Daoy (cell line): ENCODE measurements at places on chromosomes 16 and 17. TPM values are rescaled to one million over a fixed set of nuclear protein-coding genes. Genes with fewer than 3 reads are reported as not detected.

DNA sequence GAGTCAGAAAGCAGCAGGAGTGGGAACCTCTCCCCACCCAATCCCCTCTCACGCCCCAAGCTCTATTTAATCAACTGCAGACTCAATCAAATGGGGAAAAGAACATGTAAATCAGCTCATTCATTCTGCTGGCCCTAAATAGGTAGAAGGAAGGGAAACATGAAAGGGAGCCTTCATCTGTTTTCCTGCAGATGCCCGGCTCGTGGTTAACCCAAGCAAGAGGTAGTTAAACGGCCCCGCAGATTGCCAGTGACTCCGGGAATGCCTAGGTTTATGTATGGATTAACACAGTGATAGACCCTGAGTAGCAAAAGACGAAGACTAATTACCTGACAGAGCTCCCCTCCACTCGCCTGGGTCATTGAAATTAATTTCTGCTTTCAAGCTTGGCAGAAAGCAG is 542.0 kb downstream of the WWOX start:
- DNase-seq: no peak

- DNase-seq: peak; percentile 50
Observed at GRCh38 chr16:10114409-10114808, 67.8 kb downstream of the GRIN2A start.

DNA sequence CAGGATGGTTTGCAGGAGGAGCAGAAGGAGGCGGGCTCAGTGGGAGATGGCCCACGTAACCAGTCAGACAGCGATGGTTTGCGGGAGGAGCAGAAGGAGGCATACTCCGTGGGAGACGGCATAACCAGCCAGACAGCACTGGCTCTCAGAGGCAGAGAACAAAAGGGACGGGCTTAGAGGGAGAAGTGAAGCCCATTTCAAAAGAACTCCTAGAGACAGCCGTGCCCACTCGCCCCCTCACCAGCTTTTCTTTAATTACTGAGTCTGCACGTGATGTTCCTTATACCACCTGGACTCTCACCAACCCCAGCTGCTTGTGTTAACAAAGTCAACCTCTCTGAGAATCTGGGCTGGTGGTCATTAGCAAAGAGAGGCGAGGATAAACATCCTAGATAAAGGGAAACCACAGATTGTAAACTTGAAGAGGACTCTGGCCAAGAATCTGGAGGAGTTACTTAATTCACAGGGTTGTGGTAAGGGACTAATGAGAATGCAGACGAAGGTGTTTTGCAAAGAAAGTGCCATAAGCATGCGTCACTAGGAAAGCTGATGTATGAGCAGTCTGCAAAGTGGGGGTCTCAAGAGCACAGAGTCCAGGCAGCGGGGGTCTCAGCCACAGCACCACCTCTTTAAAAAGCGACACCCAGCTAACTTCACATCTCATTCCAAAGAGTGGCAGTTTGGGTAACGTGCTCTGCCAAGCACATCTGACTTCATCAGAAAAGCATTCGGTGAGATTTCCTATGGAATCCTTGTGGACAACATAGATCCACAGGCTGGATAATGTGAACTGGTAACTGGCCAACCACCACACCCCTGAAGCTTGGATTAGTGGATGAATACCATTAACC is 51.7 kb downstream of the NXN start:
- DNase-seq: peak; percentile 98

TOX3 gene
- total RNA-seq: not detected in 2 replicates

STAC2 gene
- 0.06 TPM in 1 of 2 replicates, not detected in the other for total RNA-seq

- peak; percentile 89 for DNase-seq
Observed at GRCh38 chr17:19744922-19745757, 3.0 kb downstream of the ALDH3A1 start.

DNA sequence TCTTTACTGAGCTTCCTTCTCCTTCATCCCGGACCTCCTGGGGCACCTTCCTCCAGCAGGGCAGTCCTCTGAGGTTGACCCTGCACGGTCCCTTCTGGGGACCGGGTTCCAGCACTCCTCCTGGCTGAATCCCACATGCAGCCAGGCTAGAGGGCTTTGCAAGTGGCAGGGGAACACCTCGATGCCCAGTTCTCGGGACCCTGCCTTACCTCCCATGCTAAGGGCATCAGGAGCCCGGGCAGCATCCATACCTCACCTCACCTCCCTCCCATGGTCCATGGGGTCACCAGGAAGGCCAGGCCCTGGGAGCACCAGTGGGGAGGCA is 81.1 kb downstream of the NT5M start:
- no peak for DNase-seq

GRCh38 chr16:59432896-59433295 is 698.8 kb upstream of the GOT2 start:
- no peak for DNase-seq

- DNase-seq: no peak
Observed at GRCh38 chr17:73358668-73359067, 46.9 kb upstream of the CDC42EP4 start.

- no peak for DNase-seq
Observed at GRCh38 chr17:59338498-59338897, 7.0 kb downstream of the YPEL2 start.

DNA sequence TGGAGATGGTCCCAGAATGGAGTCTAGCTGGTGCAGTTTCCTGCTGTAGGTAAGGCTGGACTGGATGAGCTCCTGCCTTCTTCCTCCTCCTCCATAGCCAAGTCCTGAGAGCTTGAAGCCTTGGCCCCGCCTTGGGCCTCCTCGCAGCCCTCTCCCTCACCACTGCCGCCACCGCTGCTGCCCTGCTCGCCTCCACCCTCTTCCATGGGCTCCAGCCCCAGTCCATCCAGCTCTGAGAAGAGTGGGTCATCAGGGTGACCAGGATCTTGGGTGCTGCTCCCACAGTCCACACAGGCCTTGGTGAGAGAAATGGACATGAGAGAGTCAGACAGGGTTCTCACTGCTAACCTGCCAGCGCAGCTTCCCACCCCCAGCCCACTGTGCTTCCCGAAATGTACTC is 11.2 kb downstream of the PER1 start:
- DNase-seq: no peak

DNA sequence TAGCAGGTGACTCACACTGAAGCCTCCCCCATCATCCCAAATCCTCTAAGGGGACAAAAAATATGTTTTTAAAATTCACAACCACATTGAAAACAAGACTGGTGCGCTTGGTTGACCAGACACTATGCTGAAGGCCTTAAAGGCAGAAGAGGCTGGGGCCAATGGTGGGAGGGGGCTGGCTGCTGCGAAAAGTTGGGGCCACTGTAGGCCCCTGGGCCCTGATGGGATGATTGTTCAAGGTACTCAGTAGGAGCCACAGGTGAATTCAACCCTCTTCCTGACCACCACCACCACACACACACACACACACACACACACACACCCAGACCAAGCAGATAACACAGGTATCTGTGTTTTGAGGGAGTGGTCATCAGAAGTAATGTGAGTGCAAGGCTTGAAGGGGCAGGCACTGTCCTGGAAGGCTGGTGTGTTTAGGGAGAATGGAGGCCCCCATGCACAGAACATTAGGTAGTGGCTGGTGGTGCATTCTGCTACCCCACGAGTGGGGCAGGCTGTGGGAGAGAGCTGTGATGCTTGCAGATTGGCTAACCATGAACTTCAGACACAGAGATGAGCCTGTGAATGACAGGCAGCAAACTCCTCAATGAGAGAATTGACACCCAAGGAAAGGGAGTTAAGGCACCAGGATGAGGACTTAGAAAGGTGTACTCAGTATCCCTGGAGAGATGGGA is 55.0 kb downstream of the NT5M start:
- DNase-seq: no peak

GRCh38 chr17:29591737-29592608 is 959 bp upstream of the ANKRD13B start:
- peak; percentile 96 for DNase-seq

CACNG3 gene
- total RNA-seq: not detected in 2 replicates

GRCh38 chr16:79598348-79599181 is 2.0 kb downstream of the MAF start:
- DNase-seq: peak; percentile 76
